ENCODE measurements at places on chromosomes 2 and 18.

DNA sequence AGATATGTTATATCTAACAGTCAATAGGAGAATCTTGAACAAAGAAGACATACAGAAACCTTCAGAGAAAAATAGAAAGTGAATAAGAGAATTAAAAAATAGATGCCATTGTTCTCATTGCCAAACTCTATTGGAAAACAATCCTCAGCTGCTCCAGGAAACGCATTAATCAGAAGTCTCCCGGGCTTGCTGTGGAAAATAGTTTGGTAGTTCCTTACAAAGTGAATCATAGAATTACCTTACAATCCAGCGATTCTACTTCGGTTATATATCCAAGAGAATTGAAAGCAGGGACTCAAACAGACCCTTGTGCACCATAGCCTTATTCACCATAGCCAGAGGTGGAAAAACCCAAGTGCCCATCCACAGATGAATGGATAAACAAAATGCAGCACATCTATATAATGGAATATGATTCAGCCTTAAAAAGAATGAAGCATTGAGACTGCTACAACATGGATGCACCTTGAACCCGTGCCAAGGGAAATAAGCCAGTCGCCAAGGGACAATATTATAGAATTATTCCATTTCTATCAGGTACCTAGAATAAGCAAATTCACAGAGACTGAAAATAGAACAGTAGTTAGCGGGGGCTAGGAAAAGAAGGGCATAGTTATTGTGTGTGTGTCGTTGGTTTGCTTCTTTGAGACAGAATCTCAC lies 21.9 kb upstream of the CHRNA1 start:
- no peak for DNase-seq

GRCh38 chr2:1884933-1885580 lies 140.7 kb upstream of the PXDN start:
- no peak for DNase-seq

- DNase-seq, result no peak
Measured at GRCh38 chr2:33729353-33729752, 130.3 kb upstream of the FAM98A start.

- DNase-seq, result no peak
Measured at GRCh38 chr2:112121682-112122254, 16.4 kb upstream of the FBLN7 start.

DNA sequence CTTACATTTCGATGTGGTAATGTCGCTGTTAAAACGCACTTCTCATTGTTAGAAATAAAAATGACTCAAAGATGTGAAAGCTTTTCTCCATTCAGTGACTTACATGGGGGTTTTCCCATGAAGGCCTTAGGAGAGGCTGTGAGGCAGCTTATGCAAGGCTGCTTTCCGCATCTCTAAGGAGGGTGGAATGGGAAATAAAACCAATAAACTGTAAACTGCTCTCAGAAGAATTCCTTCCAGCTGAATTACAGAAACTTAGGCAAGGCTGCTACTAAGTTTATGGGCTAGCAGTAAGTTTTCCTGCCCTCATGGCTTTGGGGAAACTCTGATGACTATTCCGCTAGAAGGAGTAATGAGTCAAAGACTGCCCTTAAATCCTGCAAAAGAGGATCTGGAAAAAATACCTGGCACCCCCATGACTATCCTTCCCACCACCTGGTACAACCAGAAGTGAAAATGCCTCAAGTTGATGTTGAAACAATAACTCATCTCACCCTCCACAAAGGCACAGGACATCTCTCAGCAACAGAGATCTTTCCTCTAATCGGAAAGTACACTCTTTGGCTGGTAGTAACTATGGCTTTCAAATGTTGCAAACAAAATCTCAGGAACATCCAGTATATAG lies 97.7 kb upstream of the SMAD7 start:
- DNase-seq, result peak; percentile 82

DNA sequence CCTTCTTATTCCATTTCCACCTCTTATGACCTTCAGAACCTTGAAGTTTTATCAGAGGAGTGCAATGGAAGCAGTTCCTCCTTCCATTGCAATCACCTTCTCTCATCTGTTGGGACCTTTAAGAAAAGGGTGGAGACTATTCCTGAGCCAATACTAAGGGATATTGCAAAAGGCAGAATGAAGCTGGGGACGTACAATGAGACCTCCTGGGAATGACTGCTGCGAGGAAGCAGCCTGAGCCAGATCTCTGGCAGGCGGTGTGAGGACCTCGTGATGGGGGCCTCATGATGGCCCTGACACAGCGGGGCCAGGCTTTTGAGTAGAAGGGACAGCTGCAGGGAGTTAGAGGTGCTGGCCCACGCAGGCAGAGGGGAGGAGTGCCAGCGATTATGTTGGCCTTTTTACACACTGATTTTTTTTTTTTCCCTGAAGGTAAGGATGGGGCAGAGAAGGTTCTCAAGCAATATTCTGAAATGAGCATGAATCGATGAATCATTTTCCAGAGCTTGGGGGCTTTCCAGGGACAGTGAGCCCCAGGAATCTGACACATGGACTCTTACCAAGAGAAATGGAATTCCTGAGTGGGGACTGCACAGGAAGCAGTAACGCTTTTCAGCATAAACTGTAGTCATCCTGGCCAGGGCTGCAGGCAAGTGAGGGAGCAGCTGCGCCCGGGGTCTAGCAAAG lies 40.0 kb upstream of the LAPTM4A start:
- DNase-seq, result peak; percentile 85

GRCh38 chr2:3504741-3505140 lies 14.6 kb downstream of the ADI1 start:
- no peak for DNase-seq

DNA sequence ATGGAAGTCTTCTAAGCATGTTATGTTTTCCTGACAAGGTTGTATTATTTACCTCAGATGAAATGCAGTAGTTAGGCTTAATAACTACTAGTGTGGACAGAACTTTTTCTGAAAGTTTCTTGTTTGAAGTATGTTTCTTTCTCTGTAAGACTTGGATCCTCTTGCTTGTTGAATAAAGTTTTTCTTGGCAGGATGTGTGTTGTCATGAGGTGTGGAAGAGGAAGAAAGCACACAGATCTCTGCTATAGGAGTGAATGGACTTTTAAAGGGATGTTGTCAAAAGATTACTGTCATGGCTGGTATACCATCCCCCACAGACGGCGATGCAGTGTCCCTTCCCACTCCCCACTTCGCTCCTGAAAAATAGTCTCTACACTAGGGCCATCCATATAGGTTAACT lies 2.6 kb downstream of the CAB39 start:
- no peak for DNase-seq

DNA sequence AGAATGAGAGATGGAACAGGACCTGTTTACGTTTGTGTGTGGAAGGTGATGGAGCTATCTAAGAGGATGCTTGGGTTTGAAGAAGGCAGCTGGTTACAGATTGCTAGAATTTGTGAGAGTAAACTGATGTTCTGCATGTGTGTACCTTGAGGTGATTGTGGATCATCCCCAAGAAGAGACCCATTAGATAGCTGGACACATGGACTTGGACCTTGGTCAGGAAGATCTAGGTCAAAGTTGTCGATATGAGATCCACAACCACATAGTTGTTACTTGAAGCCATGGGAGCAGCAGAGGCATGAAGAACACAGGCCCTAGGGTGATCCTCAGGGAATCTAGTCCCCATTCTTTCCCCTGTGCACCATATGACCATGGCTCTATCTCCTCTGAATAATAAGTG lies 101.0 kb downstream of the PKP4 start:
- DNase-seq, result no peak

- no peak for DNase-seq
Measured at GRCh38 chr2:214902286-214902685, 92.8 kb upstream of the BARD1 start.

DNA sequence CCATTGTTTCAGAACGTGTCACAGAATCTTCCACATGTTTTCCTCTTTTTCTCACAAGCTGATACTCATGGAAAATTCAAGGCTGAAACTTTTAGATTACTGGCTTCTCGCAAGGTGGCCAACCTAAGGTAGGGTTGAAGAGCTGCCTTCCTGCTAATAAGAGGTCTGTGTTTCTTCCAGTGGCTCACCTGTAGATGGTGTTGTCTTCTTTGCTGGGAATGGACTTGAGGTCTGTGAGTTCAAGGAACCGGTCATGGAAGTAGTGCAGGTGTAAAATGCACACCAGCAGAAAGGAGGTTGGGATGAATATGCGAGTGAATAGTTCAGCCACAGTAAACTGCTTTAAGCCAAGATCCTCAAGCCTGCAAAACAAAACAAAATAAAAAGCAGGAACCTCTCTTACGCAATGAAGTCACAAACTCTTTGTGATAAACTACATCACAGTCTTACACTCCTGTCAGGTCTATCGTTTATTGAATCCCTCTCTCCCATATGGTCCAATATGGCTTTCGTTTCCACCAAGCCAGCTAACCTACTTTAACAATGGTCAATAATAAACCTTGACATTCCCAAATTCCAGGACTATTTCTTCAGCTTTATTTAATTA lies 258.9 kb downstream of the NAPG start:
- DNase-seq, result no peak

DNA sequence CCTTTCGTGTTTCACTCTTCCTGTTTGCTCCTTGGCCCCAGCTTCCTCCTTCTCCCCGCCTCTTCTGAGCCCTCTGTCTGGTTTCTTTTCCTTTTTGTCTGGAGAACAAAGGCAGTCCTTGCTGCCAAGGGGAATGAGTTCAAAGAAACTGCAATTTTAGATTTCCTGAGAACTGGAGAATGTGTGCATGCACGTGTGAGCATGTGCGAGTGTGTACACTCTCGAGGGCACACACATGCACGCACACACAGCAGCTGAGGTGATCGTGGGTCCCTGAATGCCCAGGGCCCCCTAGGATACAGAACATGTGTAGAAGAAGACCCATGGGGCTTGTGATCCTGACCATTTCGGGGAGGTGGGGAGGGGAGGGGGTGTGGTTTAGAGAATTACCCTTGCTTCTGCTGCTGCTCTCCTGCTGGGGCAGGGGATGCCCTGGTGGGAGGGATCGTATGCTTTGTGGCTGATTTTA lies 151.8 kb downstream of the DYSF start:
- no peak for DNase-seq

DNA sequence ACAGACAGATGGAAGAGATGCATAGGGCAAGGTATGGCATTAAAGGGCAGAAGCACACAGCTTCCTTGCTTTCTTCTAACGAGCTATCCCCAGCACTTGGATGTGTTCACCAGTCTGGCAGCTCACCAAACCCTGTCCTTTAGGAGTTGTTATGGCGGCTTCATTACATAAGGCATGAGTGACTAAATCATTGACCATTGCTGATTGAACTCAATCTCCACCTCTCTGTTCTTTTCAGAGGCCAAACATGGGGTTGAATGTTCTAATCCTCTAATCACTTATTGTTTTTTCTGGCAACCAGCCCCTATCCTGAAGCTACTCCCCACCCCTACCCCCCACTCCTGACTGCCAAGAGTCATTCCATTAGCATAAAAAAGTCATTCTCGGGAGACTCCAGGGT lies 301.8 kb downstream of the XIRP2 start:
- DNase-seq, result no peak

- no peak for DNase-seq
Measured at GRCh38 chr2:234716271-234716670, 219.4 kb upstream of the ARL4C start.

GRCh38 chr2:9975805-9976447 lies 24.4 kb downstream of the GRHL1 start:
- DNase-seq, result peak; percentile 78

GRCh38 chr2:12737297-12737696 lies 20.6 kb downstream of the TRIB2 start:
- DNase-seq, result no peak

GRCh38 chr2:62303788-62304187 lies 107.9 kb downstream of the B3GNT2 start:
- no peak for DNase-seq

DNA sequence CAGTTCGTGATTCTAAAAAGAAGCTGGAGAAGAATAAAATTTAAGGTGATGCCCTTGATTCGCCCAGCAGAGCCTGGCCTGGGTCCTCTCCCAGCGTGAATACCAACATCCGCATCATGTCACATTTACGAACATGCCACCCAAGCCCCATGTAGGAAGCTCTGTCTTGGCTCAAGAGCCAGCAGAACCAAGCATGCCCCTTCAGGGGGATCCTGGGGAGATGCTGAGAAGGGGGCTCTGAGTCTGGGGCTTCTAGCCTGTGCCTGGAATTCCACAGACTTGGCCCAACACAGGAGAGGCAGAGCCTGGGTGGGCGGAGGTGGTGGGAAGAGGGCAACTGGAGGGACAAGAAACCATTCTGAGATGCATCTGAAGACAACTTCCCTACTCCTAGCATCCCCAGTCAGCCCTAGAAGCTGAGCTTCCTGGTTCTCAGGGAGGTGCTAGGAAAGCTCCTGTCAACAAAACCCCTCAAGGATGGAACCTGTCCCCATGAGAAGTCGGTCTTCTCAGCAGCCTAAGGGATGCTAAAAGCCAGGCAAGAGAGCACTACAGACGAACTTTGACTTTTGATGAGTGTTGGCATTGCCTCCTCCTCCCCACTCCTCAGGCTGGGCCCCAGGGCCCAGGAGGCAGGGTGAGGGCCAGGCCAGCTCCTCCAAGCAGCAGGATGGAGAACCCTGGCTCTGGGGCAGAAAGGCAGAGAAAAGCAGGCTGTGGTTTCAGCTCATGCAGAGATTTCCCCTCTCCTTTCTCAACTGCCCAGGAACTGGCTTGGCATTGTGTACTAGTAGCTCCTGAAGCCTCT lies 57.9 kb downstream of the POLR1A start:
- DNase-seq, result no peak

GRCh38 chr2:188256420-188256819 lies 35.3 kb upstream of the GULP1 start:
- no peak for DNase-seq

GRCh38 chr2:219446101-219446504 lies 11.5 kb downstream of the SPEG start:
- no peak for DNase-seq

GRCh38 chr2:220334210-220334609 lies 706.8 kb downstream of the SLC4A3 start:
- no peak for DNase-seq

GRCh38 chr2:132670496-132671150 lies 618 bp upstream of the LYPD1 start:
- no peak for DNase-seq

DNA sequence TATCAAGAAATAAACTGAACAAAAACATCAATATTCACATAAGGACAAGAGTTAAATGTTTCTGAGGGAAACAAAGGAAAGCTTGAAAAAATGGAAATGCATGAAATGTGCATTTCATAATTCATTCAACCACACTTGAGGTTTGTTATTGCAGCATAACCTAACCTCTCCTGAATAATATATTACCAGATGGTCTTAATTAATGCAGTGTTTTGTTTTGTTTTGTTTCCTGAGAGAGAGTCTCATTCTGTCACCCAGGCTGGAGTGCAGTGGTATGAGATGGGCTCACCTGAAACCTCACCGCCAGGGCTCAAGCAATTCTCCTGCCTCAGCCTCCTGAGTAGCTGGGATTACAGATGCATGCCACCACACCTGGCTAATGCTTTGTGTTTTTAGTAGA lies 139.9 kb upstream of the PIEZO2 start:
- DNase-seq, result no peak

Data from AG04449 (cell line).